ENCODE measurements at places on chromosomes 2 and 18.

- DNase-seq, result no peak
Observed at GRCh38 chr18:3498698-3499471, 48.9 kb downstream of the TGIF1 start.

GRCh38 chr2:138600732-138601457 is 99.3 kb downstream of the SPOPL start:
- no peak for DNase-seq

DNA sequence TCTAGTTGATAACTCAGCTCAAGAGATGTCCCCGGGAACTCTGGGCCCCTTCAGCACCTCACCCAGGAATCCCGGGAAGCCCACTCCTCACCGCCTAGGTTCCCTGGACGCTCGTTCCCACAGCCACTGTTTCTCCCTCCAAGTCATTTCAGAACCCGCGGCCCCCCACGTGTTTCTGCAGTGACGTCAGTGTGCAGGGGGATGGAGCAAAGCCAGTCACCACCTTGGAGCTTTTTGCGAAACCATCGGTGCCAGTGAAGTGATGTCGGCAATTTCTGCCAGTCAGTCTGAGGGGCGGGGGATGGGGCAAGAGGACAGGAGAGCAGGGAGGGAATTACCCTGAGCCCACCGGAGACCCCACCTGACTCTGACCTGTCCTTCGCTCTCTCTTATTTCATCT is 119.2 kb downstream of the SNTG2 start:
- no peak for DNase-seq

- DNase-seq, result no peak
Observed at GRCh38 chr2:73935641-73936040, 9.0 kb downstream of the DGUOK start.

- no peak for DNase-seq
Observed at GRCh38 chr2:69159986-69160385, 147.0 kb downstream of the ANTXR1 start.

GRCh38 chr18:58996131-58996641 is 131.5 kb downstream of the ZNF532 start:
- DNase-seq, result no peak

DNA sequence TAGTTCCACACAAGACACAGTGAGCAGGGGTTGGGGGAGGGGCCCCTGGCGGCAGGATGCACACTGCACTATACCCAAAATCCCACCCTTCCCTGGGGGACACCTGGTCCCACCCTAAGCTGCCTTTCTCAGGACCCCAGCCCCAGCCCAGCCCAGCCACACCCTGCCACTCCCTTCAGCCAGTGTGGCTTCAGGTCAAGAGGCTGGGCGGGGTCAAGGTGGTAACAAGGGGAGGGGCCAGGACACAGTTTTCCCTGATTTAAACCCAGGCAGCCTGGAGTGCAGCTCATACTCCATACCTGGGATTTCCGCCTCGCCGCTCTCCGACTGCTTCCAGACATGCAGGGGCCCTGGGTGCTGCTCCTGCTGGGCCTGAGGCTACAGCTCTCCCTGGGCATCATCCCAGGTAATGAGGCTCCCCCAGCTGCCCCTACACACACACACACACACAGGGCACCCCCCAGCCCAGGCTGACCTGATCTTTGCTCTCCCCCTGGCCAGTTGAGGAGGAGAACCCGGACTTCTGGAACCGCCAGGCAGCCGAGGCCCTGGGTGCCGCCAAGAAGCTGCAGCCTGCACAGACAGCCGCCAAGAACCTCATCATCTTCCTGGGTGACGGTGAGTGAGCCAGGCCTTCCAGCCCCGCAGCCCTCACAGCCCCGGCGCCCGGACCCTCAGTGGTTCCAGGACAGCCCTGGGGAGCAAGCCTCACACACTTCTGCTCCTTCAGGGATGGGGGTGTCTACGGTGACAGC is at the start of gene ALPG:
Gene ALPG, plus strand, starts transcription at position 289 of the 755 bp plus-strand sequence. Its CDS starts 51 bp downstream, at position 340.
- DNase-seq, result no peak

GRCh38 chr2:152236191-152236925 is 60.8 kb upstream of the STAM2 start:
- no peak for DNase-seq

DNA sequence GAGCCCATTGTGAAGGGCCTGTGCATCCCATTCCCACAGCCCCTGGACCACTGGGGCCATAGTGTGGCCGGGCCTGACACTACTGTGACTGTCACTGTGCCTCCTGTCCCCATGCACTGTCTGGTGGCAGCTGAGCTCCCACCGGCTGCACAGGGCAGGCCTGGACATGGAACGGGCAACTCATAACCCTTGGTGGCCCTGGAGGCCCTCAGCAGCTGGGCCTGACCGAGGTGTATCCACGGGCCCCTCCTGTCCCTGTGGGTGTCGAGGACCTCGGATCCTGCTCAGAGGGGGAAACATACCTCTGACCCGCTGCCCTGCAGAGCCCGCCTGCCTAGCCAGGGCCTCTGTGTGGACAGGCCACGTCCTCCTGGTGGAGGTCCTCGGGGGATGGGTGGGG is 7.8 kb upstream of the GAL3ST2 start:
- no peak for DNase-seq

DNA sequence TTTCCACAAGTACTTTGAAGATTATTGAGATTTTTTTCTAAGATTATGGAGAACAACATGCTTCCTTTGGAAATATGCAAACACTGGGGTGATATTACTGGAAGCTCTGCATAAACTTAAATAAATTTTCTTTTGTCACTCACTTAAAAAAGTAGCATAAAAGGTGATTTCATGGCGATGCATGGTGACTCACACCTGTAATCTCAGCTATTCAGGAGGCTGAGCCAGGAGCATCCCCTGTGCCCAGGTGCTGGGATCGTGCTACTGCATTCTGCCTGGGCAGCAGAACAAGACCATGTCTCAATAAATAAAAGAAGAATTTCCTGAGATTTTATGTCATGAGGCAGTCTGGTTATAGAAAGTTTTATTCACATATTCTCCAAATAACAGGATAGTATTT is 679.1 kb upstream of the CDH2 start:
- no peak for DNase-seq

GRCh38 chr2:78202986-78203670 is 681.0 kb upstream of the LRRTM4 start:
- DNase-seq, result no peak

DNA sequence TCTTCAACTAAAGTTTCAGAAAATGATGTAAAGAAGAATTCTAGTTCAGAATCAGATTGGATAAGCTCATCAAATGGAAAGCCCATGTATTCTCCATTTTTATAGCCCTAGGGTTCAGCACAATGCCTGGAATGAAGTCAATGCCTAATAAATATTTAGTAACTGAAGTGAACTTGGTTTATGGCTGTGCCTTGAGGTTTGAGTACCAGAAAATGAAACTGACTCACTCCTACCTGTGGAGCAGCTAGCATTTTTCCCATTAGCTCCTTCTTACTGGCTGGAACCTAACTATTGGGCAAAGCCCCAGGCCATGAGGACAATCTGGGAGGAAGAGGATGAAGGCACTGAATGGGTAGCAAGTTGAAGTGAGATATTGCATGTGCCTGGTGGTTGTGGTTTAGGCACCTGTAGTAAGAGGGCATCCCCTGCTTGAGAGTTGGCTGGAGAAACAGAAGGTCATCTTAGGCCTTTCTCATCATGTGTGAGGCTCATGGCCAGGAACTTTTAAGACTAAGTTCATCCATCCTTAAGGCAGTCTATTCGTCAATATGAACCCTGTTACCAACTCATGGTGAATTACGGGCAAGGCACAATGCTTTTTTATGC is 85.0 kb upstream of the LYPD1 start:
- DNase-seq, result no peak

DNA sequence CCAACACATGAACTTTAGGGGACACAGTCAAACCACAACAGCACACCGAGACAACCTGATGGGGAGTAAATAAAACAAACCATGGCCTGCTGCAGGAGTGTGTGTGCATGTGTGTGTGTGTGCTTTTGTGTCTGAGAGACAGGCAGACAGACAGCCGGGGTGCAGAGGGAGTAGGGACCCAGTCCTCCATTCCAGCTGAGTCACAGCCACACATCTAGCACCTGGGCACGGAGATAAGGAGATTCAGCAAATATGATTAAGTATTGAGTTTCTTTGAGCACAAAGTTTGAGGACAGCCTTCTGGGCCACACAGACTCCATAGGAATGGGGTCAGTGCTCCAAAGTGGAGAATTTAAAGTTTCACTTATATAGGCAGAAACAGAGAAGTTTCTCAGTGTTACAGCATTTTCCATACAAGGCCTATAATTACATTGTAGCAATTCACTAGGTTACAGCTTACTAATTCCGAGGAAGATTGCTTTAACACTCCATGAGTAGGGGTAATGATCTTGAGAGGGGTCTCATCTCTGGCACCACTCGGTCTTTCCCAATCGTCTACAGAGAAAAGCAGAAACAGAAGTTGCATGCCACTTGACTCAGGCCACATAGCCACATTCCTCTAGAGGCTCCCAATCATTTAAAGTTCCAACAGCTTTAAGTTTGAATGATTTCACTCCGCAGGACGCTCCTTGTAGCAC is 30.8 kb upstream of the PRLH start:
- DNase-seq, result no peak

DNA sequence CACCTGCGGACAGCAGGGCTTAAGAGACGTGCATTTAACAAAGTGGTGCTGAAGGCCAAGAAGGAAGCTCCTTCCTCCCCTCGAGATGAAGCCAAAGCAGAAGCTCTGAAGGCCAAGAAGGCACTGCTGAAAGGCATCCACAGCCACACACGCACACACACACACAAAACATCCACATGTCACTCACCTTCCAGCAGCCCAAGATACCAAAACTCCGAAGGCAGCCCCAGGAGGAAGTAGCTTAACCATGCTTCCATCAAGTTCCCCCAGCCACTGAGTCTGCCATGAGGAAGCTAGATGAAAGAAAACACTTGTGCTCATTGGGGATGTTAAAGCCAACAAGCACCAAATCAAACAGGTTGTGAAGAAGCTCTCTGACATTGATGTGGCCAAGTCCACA is 175.7 kb upstream of the POU3F3 start:
- DNase-seq, result no peak

- no peak for DNase-seq
Observed at GRCh38 chr2:165251366-165251765, 12.2 kb downstream of the SCN2A start.

DNA sequence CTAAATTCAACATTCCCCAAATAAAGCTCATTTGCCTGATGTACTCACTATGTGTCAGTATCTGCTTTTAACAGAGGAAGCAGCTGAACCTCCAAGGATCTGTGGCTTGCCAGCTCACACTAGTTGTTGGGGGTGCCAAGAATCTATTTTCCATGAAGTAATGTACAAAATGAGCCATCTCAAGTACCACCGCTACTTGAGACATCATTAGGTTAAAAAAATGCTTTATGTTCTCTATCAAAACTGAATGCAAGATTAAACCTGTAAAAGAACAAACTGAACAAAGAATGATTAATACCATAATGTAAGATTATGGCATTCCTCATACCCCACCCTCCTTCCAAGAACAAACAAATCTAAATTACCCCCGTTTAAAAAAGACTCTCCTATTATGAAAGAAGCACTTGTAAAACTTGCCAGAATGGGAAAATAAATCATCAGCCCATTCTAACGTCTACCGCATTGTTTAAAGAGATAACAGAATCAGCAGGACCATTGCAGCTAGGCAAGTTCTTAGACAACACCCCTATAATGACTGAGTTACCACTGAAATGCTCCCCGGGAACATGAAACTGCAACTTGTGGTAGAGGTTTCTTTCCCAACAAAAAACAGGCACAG is 471.6 kb downstream of the DLGAP1 start:
- DNase-seq, result no peak

DNA sequence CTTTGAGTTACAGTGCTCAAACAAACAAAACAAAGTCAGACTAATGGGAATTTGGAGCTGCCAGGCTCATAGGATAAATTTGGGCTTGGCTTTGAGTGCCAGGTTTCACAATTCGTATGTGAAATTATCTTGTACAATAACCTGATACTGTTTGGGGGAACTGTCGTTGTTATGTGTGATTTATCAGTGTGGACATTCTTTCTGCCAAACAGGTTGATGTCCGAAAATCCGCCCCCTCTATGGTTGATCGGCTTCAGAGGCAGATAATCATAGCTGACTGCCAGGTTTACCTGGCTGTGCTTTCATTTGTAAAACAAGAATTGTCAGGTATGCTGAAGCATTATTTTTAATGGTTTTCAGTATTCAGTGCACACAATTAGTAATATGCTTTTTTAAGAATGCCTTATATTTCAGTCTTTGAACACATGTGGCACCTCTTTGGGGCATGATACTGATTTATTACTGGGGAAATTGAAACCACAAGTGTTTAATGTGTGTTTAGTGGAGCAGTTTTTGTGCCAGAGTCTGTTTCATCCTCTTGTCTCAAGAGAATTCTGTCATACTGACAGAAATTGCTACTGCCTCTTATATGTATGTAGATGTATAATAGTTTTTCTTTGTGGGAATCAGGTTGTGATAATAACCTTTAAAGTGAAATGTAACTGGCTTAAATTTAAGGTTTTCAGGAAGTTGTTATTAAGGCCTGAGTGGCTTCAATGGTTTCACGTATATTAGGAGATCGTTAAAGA is 54.6 kb downstream of the TTC39C start:
- no peak for DNase-seq

GRCh38 chr2:119117891-119118882 is 40.4 kb downstream of the C1QL2 start:
- no peak for DNase-seq

- DNase-seq, result no peak
Observed at GRCh38 chr2:100745604-100746003, 74.3 kb upstream of the NPAS2 start.

GRCh38 chr2:219358170-219359075 is 25.9 kb upstream of the RESP18 start:
- DNase-seq, result no peak

DNA sequence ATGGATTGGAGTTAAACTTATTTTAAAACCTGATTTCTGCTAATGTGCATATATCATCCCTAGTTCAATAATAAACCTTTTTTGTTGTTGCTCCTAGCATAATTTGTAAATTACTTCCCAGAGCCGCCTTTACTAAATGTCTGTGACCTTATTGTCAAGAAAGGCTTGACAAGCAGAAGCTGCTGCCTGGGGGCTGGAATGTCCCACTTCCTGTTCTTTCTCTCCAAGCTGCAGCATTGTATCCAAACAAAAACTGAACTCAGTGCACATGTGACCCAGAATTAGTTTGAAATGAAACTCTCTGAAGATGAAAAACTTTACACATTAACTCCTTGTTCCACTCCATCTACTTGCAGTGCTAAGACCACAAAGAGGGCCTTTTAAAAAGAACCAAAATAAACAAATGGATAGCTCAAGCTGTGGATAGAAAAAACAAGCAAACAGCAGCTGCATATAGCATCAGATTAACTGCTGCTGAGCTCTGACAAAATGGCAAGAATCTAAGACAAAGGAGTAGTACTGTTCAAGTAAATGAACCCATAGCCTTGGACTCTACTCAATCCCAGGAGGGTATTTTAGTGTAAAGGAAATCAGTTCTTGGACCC is 99.8 kb upstream of the NEUROD1 start:
- no peak for DNase-seq

DNA sequence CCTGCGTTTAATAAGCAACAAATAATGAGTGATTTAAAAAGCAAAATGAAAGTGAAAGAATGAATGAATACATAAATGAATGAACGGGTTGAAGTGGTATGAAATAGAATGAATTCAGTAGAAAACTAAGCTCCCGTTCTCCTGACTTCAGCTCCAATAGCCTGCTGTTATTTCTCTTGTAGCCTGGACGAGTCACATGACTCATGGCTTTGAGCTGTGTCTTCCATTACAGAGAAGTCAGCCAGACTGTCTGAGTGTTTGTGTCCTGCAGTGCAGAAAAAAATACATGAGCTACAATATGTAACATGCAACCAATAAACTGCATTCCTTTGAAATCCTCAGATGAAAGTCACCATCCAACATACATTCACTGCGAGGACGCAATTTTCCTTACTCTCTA is 21.2 kb downstream of the SCG2 start:
- no peak for DNase-seq
